ENCODE measurements at places on chromosomes 11 and 22. TPM values are rescaled to one million over a fixed set of nuclear protein-coding genes. Genes with fewer than 3 reads are reported as not detected.

DNA sequence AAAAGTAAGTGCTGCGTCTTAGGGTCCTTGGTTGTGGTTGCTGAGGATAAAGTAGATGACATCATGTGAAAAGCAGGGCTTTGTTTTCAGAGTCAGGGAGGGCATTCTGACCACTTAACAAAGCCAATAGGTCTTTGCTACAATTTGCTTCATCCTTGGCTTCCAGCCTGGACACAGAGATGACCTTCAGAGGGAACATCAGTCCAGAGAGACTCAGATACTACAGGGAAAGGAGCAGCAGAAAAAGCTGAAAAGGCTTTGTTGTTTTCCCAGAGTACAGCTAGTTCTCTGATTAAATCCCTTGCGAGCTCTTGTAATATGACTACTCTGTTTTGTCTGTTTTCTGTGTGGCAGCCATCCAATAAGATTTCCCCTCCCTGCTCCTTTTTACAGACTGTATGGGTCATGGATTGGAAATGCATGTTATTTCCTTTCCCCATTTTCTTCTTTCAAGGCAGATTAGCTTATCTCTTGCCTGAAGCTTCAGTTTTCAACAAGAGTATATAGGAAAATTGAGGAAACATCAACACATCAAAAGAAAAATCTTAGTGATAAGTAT is 31.9 kb downstream of the ATG13 start:
- no peaks in the 10 kb centered on the region for H3K4me1 ChIP-seq
- H3K27ac ChIP-seq: no peak overlapping the region
- no peaks in the 10 kb centered on the region for H3K36me3 ChIP-seq
- no peaks in the 10 kb centered on the region for H3K27me3 ChIP-seq
- no peak for DNase-seq

GRCh38 chr11:70243912-70244652 is 26.4 kb upstream of the PPFIA1 start:
- no peaks in the 10 kb centered on the region for H3K4me1 ChIP-seq
- H3K27me3 ChIP-seq: no peaks in the 10 kb centered on the region

DNA sequence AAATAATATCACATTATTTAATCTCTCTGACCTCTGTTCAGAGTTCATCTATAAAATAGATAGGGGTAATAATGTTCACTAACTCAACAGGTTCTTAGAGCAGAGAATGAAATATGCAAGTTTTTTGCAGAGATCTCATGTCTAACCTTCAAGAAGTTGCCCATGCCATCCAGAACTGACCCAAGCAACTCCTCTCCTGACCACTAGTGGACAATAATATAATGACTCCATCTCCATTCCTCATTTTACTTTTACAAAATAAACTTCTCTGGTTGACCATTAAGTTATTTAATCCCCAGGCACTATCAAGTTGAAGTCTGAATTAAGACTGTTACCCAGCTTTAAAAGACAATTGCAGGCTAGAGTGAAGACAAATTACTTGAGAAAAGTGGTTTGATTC is 382.6 kb downstream of the KCNA4 start:
- H3K4me1 ChIP-seq: no peaks in the 10 kb centered on the region
- no peaks in the 10 kb centered on the region for H3K36me3 ChIP-seq
- H3K4me3 ChIP-seq: no peak overlapping the region
- DNase-seq: no peak

DNA sequence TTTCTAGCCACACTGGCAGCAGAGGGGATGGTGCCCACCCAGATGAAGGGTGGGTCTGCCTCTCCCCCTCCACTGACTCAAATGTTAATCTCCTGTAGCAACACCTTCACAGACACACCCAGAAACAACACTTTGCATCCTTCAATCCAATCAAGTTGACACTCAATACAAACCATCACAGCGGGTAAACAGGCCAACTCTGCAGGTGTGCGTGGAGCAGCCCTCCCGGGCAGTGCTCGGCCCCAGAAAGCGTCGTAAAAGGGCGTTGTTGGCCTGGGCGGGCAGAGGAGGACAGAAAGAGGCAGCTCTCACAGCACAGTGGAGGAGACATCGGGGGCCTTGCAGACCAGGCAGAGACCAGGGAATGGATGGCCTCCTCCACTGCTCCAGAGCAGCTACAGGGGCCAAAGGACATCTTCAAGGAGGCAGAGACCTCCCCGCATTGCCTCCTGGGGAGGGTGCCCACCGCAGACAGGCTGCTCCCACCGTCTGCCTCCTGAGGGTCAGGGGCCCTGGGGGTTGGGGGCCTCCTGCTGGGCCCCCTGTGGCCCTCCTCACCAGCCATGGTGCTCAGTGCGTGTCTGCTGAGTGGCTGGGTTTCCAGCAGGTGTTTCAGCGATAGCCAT is 56.1 kb upstream of the FADD start:
- no peaks in the 10 kb centered on the region for H3K4me1 ChIP-seq
- H3K36me3 ChIP-seq: no peaks in the 10 kb centered on the region
- no peaks in the 10 kb centered on the region for H3K27me3 ChIP-seq

DNA sequence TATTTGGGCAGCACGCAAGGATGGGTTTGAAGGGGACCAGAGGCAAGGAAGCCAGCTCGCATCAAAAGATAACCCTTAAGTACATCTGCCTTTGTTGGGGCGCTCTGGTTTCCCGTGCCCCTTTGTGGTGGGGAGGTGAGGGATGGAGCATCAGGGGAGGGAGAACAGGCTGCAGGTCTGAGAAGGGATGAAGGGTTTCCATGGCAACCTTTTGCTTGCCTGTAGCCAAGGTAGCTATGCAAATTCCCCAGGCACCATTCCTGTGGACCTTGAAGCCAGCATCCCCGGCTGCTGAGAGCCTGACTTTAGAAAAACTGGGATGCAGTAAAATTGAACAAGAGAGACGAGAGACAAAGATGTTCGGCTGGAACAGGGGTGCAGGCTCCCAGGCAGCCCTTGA is 75.7 kb downstream of the SEZ6L start:
- H3K27me3 ChIP-seq: no peaks in the 10 kb centered on the region
- no peak overlapping the region for H3K4me3 ChIP-seq

DNA sequence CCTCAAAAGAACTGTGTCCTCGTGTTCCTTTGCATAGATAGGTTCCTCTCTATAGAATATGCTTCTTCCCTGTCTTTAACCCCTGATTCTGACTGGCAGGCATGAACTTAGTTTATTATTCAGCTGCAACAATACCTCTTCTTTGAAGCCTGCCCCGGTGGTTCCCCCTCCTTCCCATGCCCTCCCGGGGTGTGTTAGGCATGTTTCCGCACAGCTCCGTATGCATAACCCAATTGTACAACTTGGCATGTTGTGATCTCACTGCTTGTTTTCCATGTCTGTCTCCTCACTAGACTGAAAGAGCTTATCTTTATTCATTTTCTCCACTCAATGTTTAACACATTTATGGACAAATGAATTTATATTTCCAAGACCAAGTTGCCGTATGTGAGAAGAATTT is 72.6 kb downstream of the DEPDC5 start:
- no peaks in the 10 kb centered on the region for H3K27me3 ChIP-seq
- peaks cover 84% of the 10 kb centered on the region for H3K36me3 ChIP-seq
- H3K27ac ChIP-seq: no peak overlapping the region
- H3K4me1 ChIP-seq: peaks cover 6% of the 10 kb centered on the region
- no peak overlapping the region for H3K4me3 ChIP-seq

DNA sequence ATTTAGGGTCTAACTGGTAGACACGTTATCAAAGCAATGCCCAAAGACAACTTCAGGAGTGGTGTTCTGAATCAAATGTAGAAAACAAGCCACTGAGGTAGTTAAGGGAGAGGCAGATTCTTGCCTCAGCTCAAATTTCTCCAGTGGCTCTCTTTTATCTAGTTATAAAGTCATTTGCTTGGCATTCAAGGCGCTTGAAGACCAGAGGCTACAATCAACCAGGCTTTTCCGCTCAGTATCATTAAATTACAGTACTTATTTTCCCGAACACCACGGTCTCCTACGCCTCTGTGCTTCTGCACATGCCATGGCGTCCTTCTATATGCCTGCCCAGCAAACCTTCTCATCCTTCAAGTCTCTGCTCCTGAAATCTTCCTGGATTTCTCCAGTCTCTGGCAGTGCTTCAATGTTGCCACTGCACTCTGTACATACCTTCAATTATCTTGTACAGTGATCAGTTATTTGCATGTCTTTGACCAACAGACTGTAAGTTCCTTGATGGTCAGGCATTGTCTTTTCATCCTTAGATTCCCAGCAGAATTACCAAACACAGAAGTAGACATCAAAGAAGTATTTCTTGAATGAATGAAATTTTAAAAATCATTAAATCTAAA is 1.4 kb downstream of the POGLUT3 start:
- no peaks in the 10 kb centered on the region for H3K27me3 ChIP-seq
- H3K4me1 ChIP-seq: no peaks in the 10 kb centered on the region
- H3K4me3 ChIP-seq: peak overlapping the region; percentile 62
- peak overlapping the region; percentile 96 for H3K27ac ChIP-seq

DNA sequence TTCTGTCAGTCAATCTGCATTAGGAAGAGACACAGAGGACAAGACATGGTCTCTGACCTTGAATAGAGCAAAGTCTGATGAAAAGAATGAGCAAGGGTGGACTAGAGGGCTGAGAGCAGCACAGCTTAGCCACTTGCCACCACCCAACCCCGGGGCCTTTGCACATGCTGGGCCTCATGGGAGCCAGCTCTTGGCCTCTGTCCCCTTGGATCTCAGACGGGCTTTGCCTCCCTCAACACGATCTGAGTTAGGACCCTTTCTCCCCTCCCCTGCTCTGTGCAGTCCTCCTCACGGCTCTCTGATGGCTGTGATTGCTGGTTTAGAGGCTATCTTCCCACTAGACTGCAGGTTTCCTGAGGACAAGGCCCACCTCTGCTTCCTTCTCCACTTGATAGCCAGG is 131.6 kb upstream of the B3GAT1 start:
- H3K4me3 ChIP-seq: no peak overlapping the region
- H3K27me3 ChIP-seq: peaks cover 7% of the 10 kb centered on the region
- no peak overlapping the region for H3K27ac ChIP-seq
- no peaks in the 10 kb centered on the region for H3K36me3 ChIP-seq
- DNase-seq: no peak

DNA sequence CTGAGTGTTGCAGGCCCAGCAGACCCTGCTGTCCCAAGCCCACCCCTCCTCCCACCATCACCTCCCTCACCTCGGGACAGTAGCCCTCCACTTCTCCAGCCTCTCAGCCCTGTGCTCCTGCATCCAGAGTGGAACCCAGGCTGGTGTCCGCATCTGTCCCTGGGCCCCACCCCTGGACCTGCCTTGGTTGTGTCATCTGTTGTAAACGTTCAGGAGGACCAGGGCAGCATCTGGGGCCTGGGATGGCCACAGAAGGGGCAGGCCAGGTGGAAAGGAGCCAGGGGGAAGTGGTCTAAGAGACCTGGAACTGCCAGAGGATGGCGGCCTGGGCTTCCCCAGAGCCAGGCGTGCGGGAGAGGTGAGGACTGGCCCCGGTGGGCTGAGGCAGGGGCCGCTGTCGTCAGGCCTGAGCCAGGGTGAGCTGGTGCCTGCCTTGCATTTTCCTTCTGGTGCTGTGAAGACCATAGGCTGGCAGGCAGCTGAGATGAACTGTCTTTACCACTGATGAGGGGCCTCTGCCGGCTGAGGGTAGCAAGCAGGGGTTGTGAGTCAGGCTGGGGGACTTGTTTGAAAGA is 26.1 kb upstream of the MGAT3 start:
- H3K27ac ChIP-seq: peak overlapping the region; percentile 78
- H3K36me3 ChIP-seq: peaks cover 79% of the 10 kb centered on the region
- H3K27me3 ChIP-seq: no peaks in the 10 kb centered on the region
- H3K4me3 ChIP-seq: no peak overlapping the region
- H3K4me1 ChIP-seq: peaks cover 13% of the 10 kb centered on the region

DNA sequence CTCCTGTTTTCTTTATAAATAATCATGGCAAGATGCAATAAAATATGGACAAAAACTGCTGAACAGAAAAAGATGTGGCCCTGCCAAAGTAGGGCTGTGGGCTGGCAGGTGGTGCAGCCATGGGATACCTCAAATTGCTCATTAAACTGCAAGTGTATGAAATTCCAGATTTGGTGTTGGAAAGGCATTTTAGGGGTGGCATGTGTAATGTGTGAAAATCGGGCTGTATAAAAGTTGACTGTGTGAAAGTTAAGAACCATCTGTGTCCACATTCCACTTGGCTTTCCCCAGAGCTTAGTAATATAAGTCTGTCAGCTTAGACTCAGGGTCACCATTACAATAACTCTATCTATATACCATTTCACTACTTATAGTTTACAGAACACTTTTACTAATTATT is 34.8 kb upstream of the FZD4 start:
- H3K27ac ChIP-seq: no peak overlapping the region
- no peaks in the 10 kb centered on the region for H3K36me3 ChIP-seq
- no peak for DNase-seq

DNA sequence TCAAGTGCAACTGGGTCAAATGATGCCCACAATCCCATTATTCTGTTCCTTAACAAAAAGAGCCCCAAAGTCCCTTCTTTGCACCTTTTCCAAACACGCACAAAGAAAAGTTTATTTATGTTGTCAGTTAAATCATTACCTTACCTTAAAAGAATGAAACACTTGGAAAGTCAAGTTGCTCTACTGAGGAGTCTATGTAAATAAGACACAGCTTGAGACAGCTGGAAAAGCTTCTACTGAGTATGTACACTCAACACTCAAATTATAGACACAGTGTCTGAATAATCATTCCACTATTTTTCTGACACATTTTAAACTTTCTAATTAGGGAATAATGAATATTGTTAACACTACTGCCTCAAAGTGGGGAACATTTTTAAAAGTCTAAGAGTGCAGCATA is 21.6 kb upstream of the PHLDA2 start:
- no peak for DNase-seq
- H3K4me3 ChIP-seq: no peak overlapping the region
- H3K27me3 ChIP-seq: no peaks in the 10 kb centered on the region
- H3K27ac ChIP-seq: peak overlapping the region; percentile 66
- H3K36me3 ChIP-seq: no peaks in the 10 kb centered on the region

OR5B2 gene
- not detected for total RNA-seq

GUCY1A2 gene
- 31.7 TPM for total RNA-seq

GGT1 gene
- total RNA-seq: 42.5 TPM

SLC16A8 gene
- 0.38 TPM for total RNA-seq

GSTT2B gene
- 1.3 TPM for total RNA-seq

LRRC32 gene
- 38.7 TPM for total RNA-seq

MMP13 gene
- total RNA-seq: not detected
